ENCODE measurements at places on chromosomes 16 and 17. TPM values are rescaled to one million over a fixed set of nuclear protein-coding genes. Genes with fewer than 3 reads are reported as not detected.

KRTAP4-9 gene
- polyA plus RNA-seq: 0.51 TPM

WSCD1 gene
- not detected for polyA plus RNA-seq

NME2 gene
- 919 TPM for polyA plus RNA-seq

HBM gene
- not detected for polyA plus RNA-seq

KRT12 gene
- not detected for polyA plus RNA-seq

OR1A2 gene
- not detected for polyA plus RNA-seq

MAPT gene
- 0.39 TPM for polyA plus RNA-seq

NT5C3B gene
- 69.6 TPM for polyA plus RNA-seq

TBC1D3C gene
- not detected for polyA plus RNA-seq

SLC5A11 gene
- polyA plus RNA-seq: not detected

NR1D1 gene
- polyA plus RNA-seq: 4.6 TPM

TMEM114 gene
- not detected for polyA plus RNA-seq

HS3ST3A1 gene
- polyA plus RNA-seq: 39.5 TPM

ACSM2B gene
- not detected for polyA plus RNA-seq

PRRT2 gene
- 2.1 TPM for polyA plus RNA-seq

KRT28 gene
- not detected for polyA plus RNA-seq

SHPK gene
- polyA plus RNA-seq: 3.1 TPM

SLC5A10 gene
- polyA plus RNA-seq: 0.10 TPM

AANAT gene
- not detected for polyA plus RNA-seq
